Tibial nerve (tissue), 4 donors: ENCODE measurements at places on chromosomes 4 and X.

GRCh38 chr4:176277162-176277904 lies 8.3 kb upstream of the ASB5 start:
- DNase-seq = no peak

DNA sequence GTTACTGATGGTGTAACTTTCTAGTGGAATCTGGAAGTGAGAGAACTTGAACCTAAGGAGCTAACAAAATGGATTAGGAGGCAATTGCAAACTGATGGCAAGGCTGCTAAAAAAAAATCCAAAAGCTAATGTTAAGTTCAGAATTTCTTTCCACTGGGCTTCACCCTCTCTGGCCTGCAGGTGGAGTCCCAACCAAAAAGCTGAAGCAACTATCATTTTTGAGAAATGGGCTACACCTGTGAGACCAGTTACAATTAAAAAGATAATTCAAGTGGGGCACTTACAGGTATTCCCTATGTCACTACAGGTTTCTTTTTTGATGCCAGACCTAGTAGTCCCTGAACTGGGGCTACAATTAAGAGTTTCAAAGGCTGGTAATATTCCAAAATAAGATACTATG lies 142.1 kb upstream of the FTHL17 start:
- DNase-seq = no peak

DNA sequence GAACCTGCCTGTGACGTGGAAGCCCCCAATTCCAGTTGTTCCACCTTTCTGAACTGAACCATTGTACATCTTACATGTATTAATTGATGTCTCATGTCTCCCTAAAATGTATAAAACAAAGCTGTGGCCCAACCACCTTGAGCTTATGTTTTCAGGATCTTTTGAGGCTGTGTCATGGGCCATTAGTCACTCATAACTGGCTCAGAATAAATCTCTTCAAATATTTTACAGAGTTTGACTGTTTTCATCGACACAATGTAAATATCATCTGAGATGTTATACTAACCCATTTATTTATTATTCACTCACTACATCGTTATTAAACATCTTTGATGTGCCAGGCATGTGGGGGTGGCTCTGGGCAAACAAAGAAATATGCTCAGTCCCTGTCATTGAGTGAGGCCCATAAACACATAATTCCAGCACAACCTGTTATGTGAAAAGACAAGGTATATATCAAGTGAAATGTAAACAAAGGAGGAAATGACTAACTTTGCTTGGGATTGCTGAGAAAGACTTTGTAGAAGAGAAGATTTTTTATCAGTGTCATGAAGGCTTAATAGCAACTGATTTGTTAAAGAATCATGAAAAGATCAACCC lies 34.5 kb upstream of the PPM1K start:
- no peak for DNase-seq

DNA sequence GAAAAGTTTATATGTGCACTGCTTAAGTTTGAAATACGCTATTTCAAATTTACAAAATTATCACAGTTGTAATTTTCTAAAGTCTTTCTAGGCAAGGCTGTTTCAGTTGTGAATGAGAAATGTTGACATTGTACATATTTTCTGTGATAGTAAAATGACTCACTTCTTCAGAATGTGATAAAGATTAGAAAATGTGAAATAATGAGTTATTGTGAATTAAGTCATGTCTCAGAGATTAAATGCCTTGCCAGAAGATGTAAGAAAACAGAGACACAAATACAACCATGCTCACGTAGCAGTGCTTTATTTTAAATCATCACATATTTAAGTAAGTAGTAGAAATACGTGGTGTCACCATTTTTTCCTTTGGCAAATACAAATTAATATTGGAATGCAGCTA lies 768 bp downstream of the CLCN4 start:
- DNase-seq = no peak

DNA sequence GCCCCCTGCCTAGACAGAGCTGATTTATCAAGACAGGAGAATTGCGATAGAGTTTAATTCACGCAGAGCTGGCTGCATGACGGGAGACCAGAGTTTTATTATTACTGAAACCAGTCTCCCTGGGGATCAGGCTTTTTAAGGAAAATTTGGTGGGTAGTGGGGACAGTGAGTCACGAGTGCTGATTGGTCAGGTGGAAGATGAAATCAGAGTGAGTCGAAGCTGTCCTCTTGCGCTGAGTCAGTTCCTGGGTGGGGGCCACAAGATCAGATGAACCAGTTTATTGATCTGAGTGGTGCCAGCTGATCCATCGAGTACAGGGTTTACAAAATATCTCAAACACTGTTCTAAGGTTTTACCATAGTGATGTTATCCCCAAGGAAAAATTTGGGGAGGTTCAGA lies 36.6 kb downstream of the MYOZ2 start:
- no peak for DNase-seq

DNA sequence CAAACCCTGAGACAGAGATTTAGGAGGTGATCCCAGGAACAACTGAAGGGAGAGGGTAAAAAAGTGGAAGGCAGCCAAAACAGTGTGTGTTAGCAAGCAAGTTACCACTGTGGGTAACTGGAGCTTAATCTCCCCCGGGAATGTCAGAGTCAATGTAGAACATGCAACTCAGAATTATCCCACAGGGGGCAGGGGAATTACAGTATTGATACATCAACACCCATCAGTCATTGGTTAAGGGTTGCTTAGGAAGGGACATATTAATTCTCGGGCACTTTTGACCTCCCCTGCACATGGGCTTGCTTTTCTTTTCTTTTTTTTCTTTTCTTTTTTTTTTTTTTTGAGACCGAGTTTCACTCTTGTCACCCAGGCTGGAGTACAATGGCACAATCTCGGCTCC lies 29.3 kb downstream of the CXorf58 start:
- no peak for DNase-seq

DNA sequence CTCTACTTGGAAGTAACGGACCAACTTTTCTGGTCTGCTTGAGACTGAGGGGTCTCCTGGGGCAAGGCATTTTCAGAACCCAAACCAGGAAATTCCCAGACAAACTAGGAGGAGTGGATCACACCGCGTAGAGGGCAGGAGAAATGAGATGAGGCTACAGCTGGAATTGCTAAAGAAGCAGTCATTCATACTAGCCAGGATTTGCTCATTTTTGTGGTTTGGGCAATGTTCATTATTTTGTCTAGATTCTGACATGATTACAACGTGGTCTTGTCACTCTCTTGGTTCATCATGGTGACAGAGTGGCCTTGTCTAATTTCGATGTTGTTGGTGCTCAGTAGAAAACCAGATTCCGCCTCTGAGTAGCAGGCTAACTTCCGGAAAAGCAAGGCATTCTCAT lies 63.2 kb downstream of the BANK1 start:
- DNase-seq = no peak

DNA sequence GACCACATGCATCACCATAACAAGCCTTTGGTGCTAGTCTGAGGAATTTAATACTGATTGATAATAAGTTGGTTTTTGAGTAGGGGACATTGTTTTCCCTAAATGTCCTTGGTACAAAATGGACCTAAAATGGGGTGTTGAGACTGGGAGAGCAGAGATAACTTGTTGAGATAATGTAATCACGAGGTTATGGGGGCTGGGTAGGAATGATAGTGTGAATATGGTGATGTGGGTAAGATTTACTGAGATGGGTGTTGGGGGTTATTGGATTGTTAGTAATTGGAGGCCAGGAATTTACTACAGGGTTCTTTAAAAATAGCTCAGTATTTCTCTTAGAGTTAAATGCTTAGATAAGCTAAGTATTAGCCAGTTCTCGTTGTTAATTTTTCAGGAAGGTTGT lies 3.9 kb downstream of the BMP2K start:
- DNase-seq = no peak
